ENCODE measurements at places on chromosomes 13 and 19. TPM values are rescaled to one million over a fixed set of nuclear protein-coding genes. Genes with fewer than 3 reads are reported as not detected.

The CBLC gene
- not detected for total RNA-seq

The PLD3 gene
- total RNA-seq: 258 TPM

The SOX21 gene
- 0.49 TPM for total RNA-seq

The ZNF534 gene
- total RNA-seq: not detected

The TNFSF13B gene
- total RNA-seq: 0.13 TPM
